ENCODE measurements at places on chromosomes 12 and 14. TPM values are rescaled to one million over a fixed set of nuclear protein-coding genes. Genes with fewer than 3 reads are reported as not detected.

TEX52 gene
- not detected for total RNA-seq

KSR2 gene
- under 0.01 TPM for total RNA-seq

SDR9C7 gene
- total RNA-seq: 2.7 TPM

MSRB3 gene
- 4.8 TPM for total RNA-seq

ST8SIA1 gene
- total RNA-seq: 0.64 TPM

AMHR2 gene
- total RNA-seq: not detected

APOF gene
- not detected for total RNA-seq

OLR1 gene
- under 0.01 TPM for total RNA-seq

RIC8B gene
- total RNA-seq: 3.8 TPM

PRIM1 gene
- 6.1 TPM for total RNA-seq

SAMD4A gene
- 11.3 TPM for total RNA-seq

CLEC7A gene
- total RNA-seq: under 0.01 TPM

POTEM gene
- total RNA-seq: not detected

SOAT2 gene
- not detected for total RNA-seq

AGAP2 gene
- total RNA-seq: 0.07 TPM

TMEM119 gene
- total RNA-seq: not detected

TMTC1 gene
- total RNA-seq: 38.8 TPM

RD3L gene
- total RNA-seq: not detected

VWF gene
- 0.34 TPM for total RNA-seq

TMEM132C gene
- total RNA-seq: not detected

FAM90A1 gene
- not detected for total RNA-seq

FOXG1 gene
- total RNA-seq: 3.7 TPM

DDIT3 gene
- 270 TPM for total RNA-seq

DAO gene
- total RNA-seq: not detected

CFAP73 gene
- total RNA-seq: not detected

RASSF9 gene
- total RNA-seq: 1.7 TPM

FOXM1 gene
- total RNA-seq: 0.07 TPM

LRP1 gene
- 26.3 TPM for total RNA-seq

C12orf76 gene
- total RNA-seq: 28.8 TPM

NPFF gene
- total RNA-seq: not detected

NTS gene
- total RNA-seq: not detected

NEDD8 gene
- 127 TPM for total RNA-seq
